Activated CD8-positive, alpha-beta T cell treated with anti-CD3 and anti-CD28 coated beads for 36 hours (primary cell): ENCODE measurements at places on chromosomes 6 and 20. TPM values are rescaled to one million over a fixed set of nuclear protein-coding genes. Genes with fewer than 3 reads are reported as not detected.

The RTEL1 gene
- total RNA-seq: 37.4 TPM

The MYH7B gene
- 0.22 TPM for total RNA-seq

GRCh38 chr20:40291493-40292135 lies 397.4 kb downstream of the MAFB start:
- DNase-seq: no peak

DNA sequence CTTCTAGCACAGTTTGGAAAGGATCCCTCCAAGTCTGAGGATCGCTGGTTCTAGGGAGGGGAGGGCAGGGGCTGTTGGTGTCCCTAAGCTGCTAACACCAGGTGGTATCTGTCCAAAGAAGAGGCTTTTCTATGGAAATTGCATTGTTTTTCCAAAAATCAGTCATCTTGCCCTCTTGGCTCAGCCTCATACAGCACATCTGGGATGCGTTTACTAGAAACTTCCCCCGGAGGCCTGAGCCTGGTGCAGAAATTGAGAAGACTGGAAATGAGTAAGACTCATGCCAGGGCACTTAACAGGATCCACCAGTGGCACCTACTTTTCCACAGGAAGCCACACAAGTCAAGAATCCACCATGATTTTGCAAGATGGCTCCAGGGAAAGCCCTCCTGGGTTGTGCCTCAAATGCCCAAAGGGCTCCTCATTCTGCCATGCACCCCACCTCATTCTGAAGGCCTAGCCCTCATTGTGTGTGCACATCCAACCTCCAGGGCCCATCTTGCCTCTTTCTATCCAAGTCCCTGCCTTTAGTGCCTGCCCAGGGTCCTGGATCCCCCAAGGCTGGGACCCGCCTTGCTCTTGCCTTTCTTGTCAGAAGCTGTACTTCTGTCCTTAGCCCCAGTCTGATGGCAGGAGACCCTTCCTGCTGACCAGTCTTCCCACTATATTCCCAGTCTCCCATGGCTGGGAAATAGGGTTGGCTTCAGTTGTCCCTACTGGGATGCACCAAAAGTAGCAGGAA lies 97.6 kb downstream of the MRPL14 start:
- DNase-seq: no peak

DNA sequence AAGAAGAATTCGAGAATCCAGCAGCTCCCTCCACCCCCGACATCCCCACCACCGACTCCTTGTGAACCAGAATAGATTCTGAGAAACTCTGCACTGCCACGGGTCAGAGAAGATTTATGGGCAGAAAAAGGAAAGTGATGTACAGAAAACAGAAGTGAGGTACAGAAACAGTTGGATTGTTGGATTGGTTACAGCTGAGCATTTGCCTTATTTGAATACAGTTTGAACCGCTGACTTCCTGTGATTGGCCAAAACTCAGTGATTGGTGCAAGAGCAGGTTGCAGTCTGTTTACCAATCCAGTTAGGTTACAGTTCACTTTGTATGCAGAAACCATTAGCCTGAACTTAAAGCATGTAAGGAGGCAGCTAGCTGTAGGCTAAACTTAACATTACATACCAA lies 131.2 kb upstream of the HDDC2 start:
- DNase-seq: no peak

DNA sequence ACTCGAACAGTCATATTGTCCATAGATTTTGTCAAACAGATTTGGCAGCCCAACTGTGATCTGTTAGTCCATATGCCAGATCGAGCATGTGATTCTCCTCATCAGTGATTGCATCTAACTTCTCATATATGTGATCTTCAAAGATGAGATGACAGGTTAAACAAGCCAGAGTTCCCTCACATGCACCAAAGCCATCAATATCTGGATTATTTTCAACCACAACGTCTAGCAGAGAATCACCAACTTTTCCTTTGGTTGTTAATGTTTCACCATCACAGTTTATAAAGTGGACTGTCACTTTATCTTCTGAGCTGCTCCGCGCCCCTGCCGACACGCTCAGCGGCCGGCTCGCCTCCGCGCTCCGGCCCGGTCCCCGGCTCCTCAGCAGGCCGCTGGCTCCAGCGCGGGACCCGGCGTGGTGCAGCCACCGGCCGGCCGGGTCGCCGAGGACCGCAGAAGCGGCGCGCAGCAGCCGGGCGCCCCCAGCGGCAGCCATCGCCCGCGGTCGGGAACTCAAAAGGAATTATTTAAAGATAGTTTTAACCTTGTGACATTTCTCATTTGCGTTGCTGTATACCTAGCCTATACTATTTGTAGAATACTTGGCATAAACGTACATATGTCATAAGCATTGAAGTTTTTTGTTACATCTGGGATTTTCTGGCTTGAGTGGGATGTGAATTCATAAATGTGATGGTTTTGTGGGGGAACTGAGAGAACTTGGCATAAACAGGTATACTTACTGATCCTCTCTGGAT lies 40.1 kb upstream of the DYNLRB1 start:
- DNase-seq: peak; percentile 54

- DNase-seq: no peak
Observed at GRCh38 chr6:113449051-113449450, 408.1 kb upstream of the MARCKS start.

DNA sequence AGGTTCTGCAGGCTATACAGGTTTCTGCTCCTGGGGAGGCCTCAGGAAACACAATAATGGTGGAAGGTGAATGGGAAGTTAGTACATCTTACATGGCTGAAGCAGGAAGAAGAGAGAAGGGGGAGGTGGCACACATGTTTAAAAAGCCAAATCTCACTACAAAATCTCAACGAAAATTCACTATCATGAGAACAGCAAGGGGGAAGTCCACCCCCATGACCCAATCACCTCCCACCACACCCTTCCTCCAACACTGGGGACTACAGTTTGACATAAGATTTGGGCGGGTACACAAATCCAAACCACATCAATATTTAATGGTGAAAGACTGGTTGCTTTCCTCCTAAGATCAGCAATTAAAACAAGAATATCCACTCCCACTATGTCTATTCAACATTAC lies 13.8 kb upstream of the POLR1H start:
- no peak for DNase-seq

- no peak for DNase-seq
Observed at GRCh38 chr20:42628683-42629082, 561.0 kb downstream of the PTPRT start.

GRCh38 chr20:973785-974194 lies 28.3 kb downstream of the RSPO4 start:
- peak; percentile 61 for DNase-seq
